ENCODE measurements at places on chromosomes 7 and 10. TPM values are rescaled to one million over a fixed set of nuclear protein-coding genes. Genes with fewer than 3 reads are reported as not detected.
A peak's percentile ranks its signal among the peaks of the same experiment; 100 is the strongest.

Gene AKR1C2
- not detected for total RNA-seq

DNA sequence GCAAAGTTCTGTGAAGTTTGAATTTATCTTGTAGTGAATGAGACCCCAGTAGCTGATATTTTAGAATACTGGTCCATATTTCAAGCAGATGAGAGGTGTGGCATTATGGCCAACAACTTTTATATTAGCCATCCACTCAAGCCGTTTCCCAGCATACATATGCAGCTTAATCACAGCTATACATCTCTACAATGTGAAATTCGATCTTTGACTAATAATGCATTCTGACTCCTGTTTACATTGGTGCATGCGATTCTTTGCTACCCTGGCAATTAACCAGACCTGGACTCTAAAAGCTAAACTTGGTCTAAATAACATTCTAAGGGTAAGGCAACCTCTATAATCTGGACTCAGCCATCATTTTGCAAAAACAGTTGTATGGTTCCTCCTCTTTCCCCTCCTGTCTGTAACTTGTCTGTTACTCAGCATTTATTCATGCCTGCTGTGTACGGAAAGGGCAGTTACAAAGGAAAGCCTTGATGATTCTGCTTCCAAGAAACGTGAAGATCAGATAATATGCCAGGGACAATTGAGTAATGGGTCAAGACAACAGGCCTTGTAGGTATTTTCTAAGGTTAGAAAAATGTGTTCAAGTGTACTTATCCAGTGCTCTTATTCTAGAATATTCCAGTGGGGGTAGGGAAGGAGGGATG, 50.6 kb downstream of the PNLIPRP2 start:
- H3K27me3 ChIP-seq = peaks cover 29% of the 10 kb centered on the region
- H3K4me1 ChIP-seq = no peaks in the 10 kb centered on the region
- no peaks in the 10 kb centered on the region for H3K36me3 ChIP-seq
- no peak overlapping the region for H3K4me3 ChIP-seq
- no peak overlapping the region for H3K27ac ChIP-seq

DNA sequence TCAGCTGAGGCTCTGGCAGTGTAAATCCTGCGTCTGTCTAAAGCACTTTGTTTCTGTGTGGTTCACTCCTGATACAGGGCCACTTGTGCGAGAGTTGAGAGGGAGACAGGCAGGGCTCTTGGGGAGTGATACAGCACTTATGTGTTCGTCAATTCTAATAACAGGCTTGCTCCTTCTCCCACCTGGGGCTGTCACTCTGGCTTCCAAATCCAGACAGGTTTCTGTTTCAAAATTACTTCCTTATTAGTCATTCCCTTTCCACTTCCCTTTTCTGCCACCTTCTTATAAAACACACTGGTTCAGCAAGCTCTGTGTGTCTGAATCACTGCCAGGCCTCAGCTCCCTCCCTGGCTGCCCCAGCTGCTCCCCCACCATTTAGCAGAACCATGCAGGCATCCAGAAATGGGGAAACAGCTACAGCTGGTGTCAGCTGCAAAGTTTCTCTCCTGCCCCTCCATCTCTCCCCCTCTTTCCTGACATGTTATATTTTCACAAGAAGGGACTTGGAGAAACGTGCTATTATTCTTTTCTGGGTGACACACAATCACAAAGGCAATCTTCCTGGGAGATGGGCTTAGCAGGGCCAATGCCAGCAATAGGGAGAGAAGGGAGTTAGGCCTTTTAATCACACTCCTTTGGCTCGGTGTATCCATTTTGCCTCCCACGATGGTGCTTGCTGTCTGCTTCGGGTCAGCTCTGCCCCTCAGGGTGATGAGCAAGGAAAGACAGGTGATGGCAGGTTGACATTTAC, 58.4 kb upstream of the ZNRF2 start:
- H3K4me1 ChIP-seq = peaks cover 4% of the 10 kb centered on the region
- ATAC-seq = peak; percentile 71
- H3K27me3 ChIP-seq = no peaks in the 10 kb centered on the region
- H3K4me3 ChIP-seq = no peak overlapping the region

- H3K4me3 ChIP-seq = no peak overlapping the region
- peaks cover 31% of the 10 kb centered on the region for H3K27me3 ChIP-seq
- no peak for ATAC-seq
- no peaks in the 10 kb centered on the region for H3K4me1 ChIP-seq
Measured at GRCh38 chr10:66928776-66929175, 2.9 kb downstream of the LRRTM3 start.

Gene PRF1
- 28.5 TPM for total RNA-seq

DNA sequence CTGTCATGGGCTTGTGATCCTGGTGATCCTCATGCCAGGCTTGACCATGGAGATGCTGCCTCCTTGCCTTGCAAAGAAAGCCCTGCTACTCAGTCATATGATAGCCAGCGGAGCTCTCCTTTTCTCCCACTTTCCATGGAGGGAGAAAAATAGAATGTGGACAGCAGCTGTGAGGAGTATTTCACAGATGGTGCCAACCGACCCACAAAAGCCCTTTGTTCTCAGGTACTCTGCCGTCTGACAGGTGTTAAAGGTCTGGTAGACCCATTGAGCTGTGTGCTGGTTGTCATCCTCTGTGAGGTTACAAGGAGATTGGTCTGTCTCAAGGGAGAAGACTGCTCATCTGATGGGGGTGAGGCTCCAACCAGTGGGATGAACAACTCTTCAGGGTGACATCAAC, 29.5 kb upstream of the COBL start:
- no peak overlapping the region for H3K4me3 ChIP-seq
- ATAC-seq = no peak
- H3K36me3 ChIP-seq = no peaks in the 10 kb centered on the region

Gene RPEL1
- not detected for total RNA-seq

Gene CUBN
- 0.41 TPM for total RNA-seq

GRCh38 chr10:45353186-45353585, 20.8 kb upstream of the ALOX5 start:
- peak; percentile 83 for ATAC-seq
- no peaks in the 10 kb centered on the region for H3K27me3 ChIP-seq
- peak overlapping the region; percentile 27 for H3K4me3 ChIP-seq
- peaks cover 14% of the 10 kb centered on the region for H3K4me1 ChIP-seq

- H3K27me3 ChIP-seq = no peaks in the 10 kb centered on the region
- peaks cover 4% of the 10 kb centered on the region for H3K4me1 ChIP-seq
- no peak overlapping the region for H3K4me3 ChIP-seq
- no peaks in the 10 kb centered on the region for H3K36me3 ChIP-seq
- H3K27ac ChIP-seq = no peak overlapping the region
Measured at GRCh38 chr7:98330926-98331529, 49.5 kb downstream of the BRI3 start.

DNA sequence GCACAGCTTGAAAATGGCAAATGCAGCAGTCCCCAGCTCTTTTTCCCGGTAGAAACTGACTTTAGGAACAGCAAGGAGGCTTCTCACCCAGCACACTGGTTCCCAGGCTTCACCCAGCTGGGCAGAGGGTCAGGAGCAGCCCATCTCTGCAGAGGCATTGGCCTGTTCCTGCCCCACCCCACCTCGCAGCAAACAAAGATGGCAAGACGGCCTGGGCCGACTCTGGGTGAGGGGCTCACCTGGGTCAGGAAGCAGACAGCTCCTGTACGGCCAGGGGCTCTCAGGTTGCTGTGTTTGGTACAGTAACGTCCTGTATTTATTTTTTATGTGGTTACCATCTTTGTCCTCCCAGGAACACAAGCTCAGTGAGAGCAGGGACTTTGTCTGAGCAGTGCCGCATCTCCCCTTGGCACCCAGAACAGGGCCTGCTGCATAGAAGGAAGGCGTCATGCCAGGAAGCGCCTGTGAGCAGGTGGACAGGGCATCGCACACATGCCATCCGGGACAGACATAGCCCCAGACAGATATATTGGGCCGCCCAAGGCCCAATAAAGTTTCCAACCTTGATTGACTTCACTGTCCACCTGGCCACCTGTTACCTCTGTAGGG, 585.0 kb upstream of the FOXK1 start:
- H3K27me3 ChIP-seq = no peaks in the 10 kb centered on the region
- no peak overlapping the region for H3K4me3 ChIP-seq
- no peak for ATAC-seq
- H3K27ac ChIP-seq = no peak overlapping the region

Gene SLK
- total RNA-seq = 26.7 TPM

- no peak for ATAC-seq
- H3K36me3 ChIP-seq = no peaks in the 10 kb centered on the region
Measured at GRCh38 chr7:110534241-110534931, 556.5 kb upstream of the LRRN3 start.

Gene MICU1
- total RNA-seq = 36.6 TPM

- H3K27ac ChIP-seq = no peak overlapping the region
- no peaks in the 10 kb centered on the region for H3K4me1 ChIP-seq
- no peaks in the 10 kb centered on the region for H3K27me3 ChIP-seq
- H3K36me3 ChIP-seq = no peaks in the 10 kb centered on the region
Measured at GRCh38 chr7:40697653-40698052, 562.8 kb downstream of the SUGCT start.

Gene ASIC3
- total RNA-seq = 9.7 TPM

Gene ZNF138
- 11.4 TPM for total RNA-seq

DNA sequence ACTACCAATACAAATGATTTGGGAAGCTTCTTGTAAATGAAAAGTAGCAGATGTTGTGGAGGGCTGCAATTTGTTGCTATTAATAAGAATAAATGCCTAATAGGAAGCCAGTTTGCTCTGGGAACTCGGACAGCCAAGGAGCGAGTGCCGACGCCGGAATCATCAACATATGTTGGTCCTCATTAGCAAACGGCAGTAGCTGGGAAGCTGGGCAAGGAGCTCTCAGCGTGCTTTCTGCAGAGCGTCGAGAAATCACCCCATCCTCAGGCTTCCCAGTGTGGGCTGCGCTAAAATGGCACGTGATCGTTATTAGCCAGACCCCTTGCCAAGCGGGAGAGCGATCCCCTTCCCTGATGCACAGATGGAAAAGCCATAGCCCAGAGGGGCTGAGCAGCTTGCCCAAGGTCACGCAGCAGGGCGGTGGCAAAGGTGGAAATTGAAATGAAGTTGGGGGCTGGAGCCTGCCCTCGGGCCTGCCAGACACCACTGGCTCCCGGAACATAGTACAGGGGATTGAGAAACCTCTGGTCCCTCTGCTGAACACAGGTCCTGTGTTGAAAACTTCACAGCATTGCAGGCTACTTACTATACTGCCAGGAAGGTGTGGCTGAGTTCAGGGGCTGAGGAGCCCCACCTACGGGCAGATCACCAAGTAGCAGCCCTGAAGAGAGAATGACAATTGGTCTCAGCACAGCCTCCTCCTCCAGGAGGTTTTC, 326.9 kb downstream of the PLXNA4 start:
- H3K27me3 ChIP-seq = peaks cover 6% of the 10 kb centered on the region
- H3K4me3 ChIP-seq = no peak overlapping the region
- no peaks in the 10 kb centered on the region for H3K36me3 ChIP-seq
- H3K27ac ChIP-seq = no peak overlapping the region
- no peak for ATAC-seq
- H3K4me1 ChIP-seq = no peaks in the 10 kb centered on the region

Gene CTTNBP2
- total RNA-seq = not detected

GRCh38 chr10:132054564-132054963, 11.2 kb upstream of the JAKMIP3 start:
- no peak overlapping the region for H3K27ac ChIP-seq
- peaks cover 19% of the 10 kb centered on the region for H3K27me3 ChIP-seq
- no peak for ATAC-seq
- no peak overlapping the region for H3K4me3 ChIP-seq
- peaks cover 4% of the 10 kb centered on the region for H3K4me1 ChIP-seq
- no peaks in the 10 kb centered on the region for H3K36me3 ChIP-seq

DNA sequence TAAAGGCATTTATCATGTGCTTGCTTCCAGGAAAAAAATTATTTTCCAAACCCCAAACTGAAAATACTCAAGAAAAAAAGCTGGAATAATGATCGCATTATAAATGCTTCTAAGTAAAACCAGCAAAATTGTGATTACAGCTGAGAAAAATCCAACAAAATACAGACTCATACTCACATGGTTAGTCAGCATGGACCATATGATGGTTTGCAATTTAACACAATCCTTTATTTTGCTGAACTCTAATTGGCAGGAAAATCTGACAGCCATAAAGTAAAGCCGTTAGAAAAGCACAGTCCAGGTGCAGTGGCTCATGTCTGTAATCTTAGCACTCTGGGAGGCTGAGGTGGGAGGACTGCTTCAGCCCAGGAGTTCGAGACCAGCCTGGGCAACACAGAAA, 59.6 kb downstream of the BRI3 start:
- no peak for ATAC-seq
- H3K27me3 ChIP-seq = peaks cover 3% of the 10 kb centered on the region
- H3K36me3 ChIP-seq = no peaks in the 10 kb centered on the region
- no peak overlapping the region for H3K27ac ChIP-seq
- no peaks in the 10 kb centered on the region for H3K4me1 ChIP-seq

GRCh38 chr7:87451187-87451586, 24.3 kb downstream of the ABCB4 start:
- ATAC-seq = no peak
- no peaks in the 10 kb centered on the region for H3K36me3 ChIP-seq
- H3K4me3 ChIP-seq = no peak overlapping the region
- no peaks in the 10 kb centered on the region for H3K4me1 ChIP-seq

DNA sequence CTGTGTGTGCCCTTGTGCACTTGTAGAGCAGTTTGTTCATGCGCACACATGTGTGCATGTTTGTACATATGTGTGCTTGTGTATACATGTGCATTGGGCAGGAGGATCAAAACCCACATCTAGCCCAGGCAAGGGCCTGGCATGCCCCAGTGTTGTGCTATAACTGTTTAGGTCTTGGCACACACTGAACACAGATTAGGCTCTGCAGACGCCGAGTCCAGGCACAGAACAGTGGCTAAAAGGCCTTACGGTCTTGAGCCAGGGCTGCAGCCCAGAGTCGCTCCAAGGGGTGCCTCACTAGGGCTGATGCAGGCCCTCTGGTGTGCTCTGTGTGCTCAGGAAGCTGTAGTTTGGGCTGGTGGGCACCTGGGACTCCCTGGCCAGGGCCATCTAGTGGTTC, 55.7 kb downstream of the YKT6 start:
- H3K27me3 ChIP-seq = no peaks in the 10 kb centered on the region
- H3K4me3 ChIP-seq = no peak overlapping the region
- H3K36me3 ChIP-seq = no peaks in the 10 kb centered on the region
- H3K27ac ChIP-seq = peak overlapping the region; percentile 66

DNA sequence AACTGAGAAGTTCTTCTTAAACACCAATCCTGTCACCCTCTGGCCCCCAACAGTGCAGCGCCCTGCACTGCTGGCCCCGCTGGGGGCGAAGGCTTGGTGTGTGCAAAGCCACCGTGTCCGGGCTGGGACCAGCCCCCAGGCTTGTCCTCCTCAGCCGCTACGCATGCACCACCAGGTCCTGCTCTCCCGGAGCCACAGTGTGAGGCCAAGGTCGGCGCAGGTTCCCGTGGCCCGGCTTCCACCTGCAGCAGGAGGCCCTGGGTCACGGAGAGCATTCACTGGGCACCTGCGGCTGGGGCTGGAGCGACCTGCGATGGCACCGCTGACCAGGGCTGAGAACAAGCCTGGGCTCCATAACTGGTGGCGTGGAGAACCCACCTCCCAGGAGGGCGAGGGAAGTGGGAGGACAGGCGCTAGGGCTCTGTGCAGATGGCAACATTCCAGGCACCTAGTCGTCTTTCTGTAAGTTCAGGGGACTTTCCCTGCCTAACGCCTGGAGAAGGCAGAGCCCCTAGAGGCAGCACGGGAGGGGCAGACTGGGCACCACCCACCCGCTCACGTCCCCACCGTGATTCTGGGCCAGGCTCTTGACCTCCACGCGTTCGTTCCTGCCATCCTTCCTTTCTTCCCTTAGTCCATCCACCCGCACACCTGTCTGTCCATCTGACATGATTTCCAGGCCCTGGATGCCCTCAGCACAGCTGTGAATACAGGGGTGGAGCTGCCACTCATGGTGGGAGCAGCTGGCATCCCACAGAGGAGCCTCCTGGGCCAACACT, 271.6 kb downstream of the ELFN1 start:
- H3K36me3 ChIP-seq = peaks cover 6% of the 10 kb centered on the region
- H3K27ac ChIP-seq = no peak overlapping the region
- peaks cover 37% of the 10 kb centered on the region for H3K4me1 ChIP-seq
- no peak for ATAC-seq
- H3K27me3 ChIP-seq = no peaks in the 10 kb centered on the region

Data from activated T-helper 17 cell treated with anti-CD3 and anti-CD28 coated beads, Interleukin-2, amount 50 U/mL, for 72 hours (primary cell).